ENCODE measurements at places on chromosomes 6 and 20.

GRCh38 chr6:3617681-3618311 is 133.7 kb downstream of the PXDC1 start:
- no peak for DNase-seq

GRCh38 chr6:36804563-36804962 is 34.7 kb downstream of the CPNE5 start:
- DNase-seq: no peak

DNA sequence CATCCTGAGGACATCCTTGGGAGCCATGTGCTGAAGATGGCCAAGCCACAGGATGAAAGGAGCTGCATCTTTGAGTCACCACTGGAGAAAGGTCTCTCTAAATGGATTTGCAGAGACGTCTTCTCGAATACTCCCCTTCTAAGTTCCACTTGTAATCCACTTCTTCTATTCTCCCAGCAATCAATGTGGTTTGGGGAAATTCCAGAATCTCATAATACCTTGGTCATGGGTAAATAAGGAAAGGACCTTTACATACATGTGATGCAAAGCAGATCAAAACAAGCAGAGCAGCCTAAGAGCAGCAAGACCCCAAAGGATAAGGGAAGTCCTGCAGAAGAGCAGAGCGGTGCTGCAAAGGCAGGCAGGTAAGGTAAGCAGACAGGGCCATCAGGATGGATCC is 35.3 kb downstream of the TRIM38 start:
- no peak for DNase-seq

GRCh38 chr6:11392778-11393507 is 144.6 kb upstream of the TMEM170B start:
- DNase-seq: no peak

DNA sequence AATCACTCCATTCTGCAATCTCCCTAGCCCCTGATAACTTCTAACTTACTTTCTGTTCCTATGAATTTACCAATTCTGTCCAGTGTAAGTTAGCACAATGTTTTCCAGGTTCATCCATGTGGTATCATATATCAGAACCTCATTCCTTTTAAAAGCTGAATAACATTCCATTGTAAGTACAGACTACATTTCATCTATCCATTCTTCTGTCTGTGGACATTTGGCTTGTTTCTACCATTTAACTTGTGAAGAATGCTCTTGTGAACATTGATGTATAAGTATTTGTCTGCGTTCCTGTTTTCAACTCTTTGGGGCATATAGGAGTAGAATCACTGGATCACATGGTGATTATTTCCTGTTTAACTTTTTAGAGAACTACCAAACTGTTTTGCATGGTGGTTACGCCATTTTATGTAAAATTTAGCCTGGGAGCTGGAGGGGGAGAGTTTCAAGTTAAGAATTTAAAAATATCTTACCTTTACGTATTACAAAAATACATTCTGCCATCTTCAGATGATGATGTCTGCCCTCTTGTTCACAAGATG is 156.5 kb downstream of the BTBD3 start:
- no peak for DNase-seq
